ENCODE measurements at places on chromosomes 5 and 9.

GRCh38 chr5:53099546-53099945 is 10.0 kb downstream of the MOCS2 start:
- DNase-seq, result peak; percentile 23

DNA sequence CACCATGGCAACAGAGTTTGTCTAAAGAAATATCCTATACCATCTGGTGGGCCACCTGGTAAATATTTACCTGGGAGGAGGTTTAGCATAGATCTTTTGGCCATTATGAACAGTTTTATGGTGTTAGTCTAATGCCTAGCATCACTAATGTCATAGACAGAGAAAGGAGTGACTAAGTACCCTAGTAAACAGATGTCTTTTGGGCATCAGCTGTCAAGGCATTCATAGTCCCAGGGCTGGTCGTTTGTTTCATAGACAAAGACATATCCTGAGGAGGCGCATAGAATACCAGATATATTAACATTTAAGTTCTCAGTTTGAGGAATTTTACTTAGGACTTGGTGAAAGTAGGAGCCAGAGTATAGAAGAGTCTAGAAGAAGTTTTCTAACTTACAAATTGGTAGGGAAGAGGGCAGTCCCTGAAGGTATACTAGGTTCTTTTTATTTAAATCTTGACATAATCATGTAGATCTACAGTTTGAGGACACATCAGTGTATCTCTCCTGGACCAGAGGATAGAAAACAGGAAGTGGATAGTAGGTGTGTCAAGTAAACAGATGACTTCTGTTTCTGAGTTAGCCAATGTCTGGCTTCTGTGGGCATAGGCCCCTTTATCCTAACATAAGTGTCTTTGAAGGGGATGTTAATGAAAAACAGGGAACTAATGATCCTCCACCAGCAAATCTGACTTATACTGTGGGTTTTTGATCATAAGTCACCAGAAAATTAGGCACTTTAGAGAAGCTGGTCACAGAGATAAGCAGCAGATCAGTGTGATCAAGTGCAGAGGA is 105.0 kb upstream of the PRSS3 start:
- no peak for DNase-seq

DNA sequence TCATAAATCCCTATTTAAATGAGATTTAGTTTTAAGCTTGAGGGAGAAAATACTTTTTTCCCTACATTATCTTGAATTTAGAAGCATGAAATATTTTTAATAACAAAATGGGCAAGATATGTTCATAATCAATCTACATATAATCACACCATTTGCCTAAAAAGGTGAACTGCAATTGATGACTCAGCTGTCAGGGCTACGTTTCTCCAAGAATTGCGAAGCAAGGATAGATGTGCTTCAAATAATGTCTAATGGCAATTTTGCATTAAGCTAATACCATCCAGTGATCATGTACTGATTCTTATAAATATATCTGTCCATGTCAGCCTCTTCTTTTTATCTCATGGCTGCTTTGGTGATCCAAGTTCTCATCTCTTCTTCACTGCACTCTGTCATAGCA is 404.4 kb downstream of the MAN2A1 start:
- no peak for DNase-seq

DNA sequence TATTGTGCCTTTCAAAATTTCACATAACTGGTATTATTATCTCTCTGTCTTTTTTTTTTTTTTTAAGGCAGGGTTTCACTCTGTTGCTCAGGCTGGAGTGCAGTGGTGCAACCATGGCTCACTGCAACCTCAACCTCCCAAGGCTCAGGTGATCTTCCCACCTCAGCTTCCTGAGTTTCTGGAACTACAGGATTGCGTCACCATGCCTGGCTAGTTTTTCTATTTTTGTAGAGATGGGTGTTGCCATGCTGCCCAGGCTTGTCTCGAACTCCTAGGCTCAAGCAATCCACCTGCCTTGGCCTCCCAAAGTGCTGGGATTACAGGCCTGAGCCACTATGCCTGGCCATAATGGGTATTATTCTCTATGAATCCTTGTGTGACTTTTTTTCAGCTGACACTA is 402.3 kb upstream of the SMARCA2 start:
- DNase-seq, result no peak

GRCh38 chr9:37976714-37977477 is 73.0 kb upstream of the SLC25A51 start:
- peak; percentile 96 for DNase-seq

GRCh38 chr5:93359960-93360305 is 221.1 kb downstream of the NR2F1-AS1 start:
- peak; percentile 64 for DNase-seq

GRCh38 chr5:107277485-107278125 is 393.1 kb downstream of the EFNA5 start:
- no peak for DNase-seq

DNA sequence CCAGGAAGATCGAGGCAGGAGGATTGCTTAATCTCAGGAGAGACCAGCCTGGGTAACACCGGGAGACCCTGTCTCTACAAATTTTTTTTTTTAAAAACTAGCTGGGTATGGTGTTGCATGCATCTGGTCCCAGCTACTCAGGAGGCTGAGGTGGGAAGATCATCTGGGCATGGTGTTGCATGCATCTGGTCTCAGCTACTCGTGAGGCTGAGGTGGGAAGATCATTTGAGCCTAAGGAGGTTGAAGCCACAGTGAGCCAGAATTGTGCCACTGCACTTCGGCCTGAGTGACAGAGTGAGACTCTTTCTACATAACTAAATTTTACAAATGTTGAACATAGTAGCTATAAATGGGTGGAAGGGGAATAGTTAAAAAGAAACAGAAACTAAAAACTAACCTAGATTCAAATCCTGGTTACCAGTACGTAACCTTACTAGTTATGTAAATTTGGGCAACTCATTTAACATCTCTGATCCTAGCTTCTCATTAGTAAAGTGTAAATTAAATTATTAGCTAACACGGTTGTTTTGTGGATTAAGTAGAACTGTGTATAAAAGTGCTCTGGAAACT is 41.7 kb downstream of the TMEM161B start:
- no peak for DNase-seq

DNA sequence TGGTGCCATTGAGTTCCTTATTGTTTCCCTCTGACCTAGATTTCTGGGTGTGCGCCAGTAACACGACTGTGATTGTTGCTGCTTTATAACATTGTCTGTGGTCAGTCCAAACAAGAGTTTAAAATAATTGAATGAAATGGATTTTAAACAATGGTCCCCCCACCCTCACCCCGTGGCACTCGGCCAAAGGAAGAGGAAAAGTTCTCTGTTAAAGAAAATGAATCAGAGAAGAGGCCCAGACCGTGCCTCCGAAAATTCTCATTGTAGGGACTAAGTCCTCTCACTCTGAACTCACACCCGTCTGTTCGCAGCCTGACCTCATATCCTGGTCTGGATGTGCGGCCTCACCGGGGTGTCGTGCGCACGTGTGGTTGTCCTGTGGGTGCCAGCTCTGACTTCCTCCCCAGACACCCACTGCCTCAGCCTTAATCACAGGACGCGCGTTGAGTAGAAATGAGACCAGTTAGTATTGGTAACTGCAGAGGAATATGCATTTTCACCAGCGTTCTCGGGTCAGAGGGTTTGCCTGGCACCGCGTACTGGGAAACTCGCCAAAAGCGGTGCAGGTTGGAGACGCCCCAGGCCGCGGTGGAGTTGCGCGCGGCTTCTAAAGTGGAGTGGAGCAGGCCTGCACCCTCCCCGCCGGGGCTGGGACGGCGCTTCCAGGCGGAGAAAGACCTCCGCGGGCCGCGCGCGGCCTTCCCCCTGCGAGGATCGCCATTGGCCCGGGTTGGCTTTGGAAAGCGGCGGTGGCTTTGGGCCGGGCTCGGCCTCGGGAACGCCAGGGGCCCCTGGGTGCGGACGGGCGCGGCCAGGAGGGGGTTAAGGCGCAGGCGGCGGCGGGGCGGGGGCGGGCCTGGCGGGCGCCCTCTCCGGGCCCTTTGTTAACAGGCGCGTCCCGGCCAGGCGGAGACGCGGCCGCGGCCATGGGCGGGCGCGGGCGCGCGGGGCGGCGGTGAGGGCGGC is at the start of gene ABL1:
Gene ABL1 (plus strand): TSS at position 884 of the 966 bp plus-strand sequence. CDS start 193 bp downstream, outside the sequence.
- DNase-seq, result peak; percentile 74

DNA sequence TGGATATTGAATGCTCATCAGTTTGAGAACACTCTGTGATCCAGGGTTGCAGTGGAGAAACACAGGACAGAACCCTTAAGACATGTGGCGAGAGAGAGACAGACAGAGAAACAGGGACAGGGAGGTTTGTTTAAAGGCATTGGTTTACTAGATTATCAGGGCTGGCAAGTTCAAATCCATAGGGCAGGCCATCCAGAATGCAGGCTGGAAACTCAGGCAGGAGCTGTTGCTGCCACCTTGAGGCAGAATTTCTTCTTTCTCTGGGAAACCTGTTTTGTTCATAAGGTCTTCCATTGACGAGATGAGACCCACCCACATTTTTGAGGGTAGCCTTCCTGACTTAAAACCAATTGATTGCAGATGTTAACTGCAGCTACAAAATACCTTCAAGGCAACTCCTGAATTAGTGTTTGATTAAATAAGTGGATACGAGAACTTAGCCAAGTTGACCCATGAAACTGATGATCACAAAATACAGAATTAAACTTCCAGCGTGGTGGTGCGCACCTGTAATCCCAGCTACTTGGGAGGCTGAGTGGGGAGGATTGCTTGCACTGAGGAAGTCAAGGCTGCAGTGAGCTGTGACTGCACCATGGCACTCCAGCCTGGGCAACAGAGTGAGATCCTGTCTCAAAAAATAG is 55.9 kb downstream of the NSUN2 start:
- peak; percentile 70 for DNase-seq

- DNase-seq, result peak; percentile 72
These were observed 9.5 kb downstream of the TOR4A start for GRCh38 chr9:137286975-137287383.

DNA sequence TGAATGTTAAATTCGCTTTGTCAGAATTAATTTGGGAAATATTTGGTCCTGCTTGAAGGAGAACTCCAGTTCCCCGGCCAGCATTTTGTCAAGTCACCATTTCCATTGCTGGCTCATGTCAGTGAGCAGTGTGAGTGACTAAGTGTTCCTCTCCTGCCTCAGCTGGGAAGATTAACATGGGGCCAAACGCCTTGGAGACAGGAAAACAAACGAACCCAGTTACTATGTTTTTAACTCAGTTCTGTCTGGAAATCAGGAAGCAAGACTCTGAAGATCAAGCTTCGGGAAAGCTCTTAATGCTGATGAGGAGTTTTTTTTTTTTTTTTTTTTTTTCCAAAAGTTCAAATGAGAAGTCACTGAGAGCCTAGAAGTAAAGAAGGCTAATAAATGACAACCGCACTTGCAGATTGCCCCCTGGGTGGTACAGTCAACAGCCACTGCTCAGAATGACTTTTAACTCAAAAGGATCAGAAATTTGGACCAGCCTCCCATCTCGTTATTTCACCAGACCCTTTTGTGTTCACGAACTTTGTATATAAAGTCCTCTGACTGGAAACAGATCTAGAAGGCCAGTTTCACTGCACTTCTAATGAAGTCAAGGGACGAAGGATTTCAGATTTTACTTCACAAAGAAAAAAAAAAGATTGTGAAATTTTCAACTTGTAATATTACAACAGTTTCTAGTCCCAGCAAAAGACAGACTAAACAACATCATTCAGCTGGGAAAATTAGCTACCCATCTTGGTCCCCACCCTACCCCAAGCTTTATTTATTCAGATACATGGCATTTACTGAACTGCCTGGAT is 121.3 kb downstream of the LHFPL2 start:
- DNase-seq, result peak; percentile 98

DNA sequence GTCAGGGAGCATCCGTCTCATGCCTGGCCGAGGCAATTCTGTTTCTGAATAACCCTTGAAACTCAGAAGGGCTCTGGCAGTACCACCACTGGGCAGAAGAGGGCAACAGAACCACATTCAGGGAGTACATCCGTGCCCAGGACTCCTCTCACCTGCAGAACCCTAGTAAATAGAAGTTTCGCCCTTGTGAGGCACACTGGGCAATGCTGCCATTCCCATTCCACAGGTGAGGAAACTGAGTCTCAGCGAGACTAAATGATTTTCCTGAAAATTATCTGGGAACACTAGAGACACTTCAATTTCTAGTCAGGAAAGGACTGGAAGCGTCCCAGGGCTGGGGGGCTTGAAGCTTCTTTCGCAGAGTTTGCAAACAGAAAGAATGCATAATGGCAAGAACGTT is 74.7 kb downstream of the FGF1 start:
- DNase-seq, result peak; percentile 67

GRCh38 chr5:25516141-25516540 is 871.4 kb upstream of the CDH10 start:
- no peak for DNase-seq

- no peak for DNase-seq
These were observed 107.3 kb upstream of the APC start for GRCh38 chr5:112630246-112631009.

DNA sequence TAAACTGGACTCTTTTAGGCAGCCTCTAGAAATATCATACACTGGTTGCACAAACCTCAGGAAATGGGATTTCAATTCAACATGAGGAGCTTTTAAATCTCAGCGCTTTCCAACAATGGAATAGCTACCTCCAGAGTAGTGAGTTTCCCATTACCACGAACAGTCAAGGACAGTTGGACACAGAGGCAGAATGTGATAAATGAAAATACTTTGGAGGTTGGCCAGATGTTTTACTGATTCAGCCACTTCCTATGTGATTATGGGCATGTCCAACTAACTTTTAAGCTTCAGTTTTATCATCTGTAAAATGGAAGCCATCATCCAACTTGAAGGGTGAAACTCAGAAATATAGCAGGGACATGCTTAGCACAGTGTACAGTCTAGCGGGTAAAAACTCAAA is 2.1 kb downstream of the FBXW2 start:
- peak; percentile 29 for DNase-seq
